ENCODE measurements at places on chromosomes 12 and 14.

DNA sequence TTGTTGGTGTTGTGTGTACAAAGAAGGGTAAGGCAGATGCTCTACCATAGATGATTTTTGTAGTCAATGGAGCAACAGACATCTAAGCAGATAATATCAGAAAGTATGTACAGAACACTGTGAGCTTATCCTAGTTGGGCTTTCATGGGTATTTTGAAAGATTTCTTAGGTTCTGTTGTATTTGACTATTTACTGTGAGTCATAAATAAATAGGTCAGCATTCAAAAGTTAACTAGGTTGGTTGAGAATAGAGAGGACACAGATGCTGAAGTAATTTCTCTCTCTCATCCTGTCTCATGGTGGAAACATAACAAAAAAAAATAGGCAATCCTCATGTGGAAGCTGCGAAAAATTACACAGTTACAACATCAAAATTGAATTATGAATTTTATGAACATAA is 413.5 kb downstream of the CCDC91 start:
- DNase-seq = no peak

DNA sequence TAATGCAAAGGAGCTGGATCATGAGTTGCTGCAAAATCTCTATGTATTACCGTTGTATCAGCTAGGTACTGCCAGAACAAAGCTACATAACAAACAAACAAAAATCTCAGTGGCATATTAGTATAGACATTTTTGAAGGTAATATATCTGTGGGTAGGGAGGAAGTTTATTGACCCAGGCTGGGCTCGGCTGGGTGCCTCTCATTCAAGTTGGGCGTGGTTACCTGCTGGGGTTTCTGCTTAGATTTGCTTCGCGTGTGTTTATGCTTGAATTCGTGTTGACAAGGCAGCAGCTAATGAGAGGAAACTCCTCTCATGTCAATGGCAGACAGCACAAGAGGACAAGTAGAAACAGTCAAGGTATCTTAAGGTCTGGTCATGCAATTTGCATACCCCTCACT is 520.7 kb downstream of the SOX5 start:
- no peak for DNase-seq

- no peak for DNase-seq
Measured at GRCh38 chr12:132061197-132061596, 82.9 kb downstream of the DDX51 start.

DNA sequence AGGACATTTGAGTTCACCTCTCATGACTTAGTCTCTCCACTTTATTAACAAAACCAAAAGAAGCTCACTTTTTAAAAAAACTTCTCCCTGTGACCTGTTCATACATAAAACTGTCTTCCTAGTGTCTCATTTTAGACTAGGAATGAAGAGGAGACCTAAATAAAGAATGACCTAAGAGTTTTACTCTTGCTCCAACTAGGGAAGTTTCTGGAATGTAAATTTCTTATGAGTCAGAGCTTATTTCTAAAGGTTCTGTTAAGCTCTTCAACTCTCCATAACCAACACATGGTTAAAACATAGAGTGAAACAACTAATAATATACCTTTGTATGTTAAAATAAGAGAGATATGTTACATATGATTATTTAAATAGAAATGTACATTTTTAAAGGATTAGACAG is 369.8 kb downstream of the EMP1 start:
- no peak for DNase-seq

DNA sequence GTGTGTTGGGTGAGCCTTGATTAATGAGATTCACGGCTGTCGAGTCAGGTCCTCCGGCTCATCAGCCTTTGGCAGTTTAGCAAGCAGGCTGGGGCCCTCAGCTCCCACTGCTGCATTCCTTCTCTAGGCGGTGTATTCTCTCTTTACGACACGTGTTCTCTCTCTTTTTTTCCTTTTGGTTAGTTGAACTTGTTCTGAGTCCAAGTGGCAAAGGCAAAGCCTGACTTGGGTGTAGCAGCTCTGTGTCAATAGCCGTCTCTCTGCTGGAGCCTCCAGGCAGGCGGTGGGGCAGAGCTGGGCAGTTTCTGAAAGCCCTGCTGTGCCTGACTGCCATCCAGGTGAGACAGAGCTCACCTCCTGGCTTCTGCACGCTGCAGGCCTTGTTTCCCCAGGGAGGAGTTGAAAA is 46.6 kb downstream of the SUSD6 start:
- no peak for DNase-seq

DNA sequence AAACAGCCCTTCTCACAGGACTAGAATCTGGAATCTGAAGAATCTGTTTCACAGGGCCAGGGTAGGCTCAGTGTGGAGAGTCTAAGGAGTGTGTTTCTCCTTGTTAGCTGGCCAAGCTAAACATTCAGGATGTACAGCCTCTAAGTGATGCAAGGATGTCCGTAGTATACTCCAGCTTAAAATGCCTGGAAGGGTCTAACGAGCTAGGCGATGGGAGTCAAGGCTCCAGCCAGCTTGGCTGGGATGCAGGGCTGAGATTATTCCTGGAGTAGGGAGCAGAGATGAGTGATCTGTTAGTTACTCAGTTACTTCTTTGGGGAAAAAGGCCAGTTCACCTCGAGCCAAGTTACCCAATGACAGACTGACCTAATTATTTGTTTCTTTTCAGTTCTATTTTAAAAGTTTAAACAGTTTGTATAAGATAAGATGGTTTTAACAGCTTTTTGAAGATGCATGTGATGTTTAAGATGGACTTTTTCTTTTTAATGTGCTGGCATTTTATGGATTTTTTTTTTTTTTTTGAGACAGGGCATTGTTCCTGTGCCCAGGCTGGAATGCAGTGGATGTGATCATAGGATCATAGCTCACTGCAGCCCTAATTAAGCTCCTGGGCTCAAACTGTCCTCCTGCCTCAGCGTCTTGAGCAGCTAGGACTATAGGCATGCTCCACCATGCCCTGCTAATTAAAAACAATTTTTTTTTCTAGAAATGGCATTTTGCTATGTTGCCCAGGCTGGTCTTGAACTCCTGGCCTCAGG is 41.1 kb downstream of the SYNE2 start:
- DNase-seq = no peak

GRCh38 chr14:68792678-68792978 is 239 bp downstream of the ZFP36L1 start:
- no peak for DNase-seq

DNA sequence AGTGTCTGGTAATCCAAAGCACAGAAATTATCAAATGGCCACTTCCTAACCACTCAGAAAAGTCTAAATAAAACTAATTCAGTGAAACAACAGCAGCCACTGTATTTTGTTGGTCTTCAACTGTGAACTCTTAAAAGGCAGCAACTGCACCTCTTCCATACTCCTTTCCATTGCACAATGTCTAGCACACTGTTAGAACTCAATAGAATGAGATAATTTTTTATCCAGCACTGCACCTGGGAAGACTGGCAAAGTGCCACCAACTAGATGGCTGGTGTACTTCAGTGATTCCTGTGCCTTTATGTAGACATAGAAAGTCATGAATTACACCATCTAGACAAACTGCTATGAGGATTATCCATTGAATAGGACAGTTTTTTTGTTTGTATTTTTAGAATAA is 26.2 kb downstream of the LGR5 start:
- DNase-seq = no peak

DNA sequence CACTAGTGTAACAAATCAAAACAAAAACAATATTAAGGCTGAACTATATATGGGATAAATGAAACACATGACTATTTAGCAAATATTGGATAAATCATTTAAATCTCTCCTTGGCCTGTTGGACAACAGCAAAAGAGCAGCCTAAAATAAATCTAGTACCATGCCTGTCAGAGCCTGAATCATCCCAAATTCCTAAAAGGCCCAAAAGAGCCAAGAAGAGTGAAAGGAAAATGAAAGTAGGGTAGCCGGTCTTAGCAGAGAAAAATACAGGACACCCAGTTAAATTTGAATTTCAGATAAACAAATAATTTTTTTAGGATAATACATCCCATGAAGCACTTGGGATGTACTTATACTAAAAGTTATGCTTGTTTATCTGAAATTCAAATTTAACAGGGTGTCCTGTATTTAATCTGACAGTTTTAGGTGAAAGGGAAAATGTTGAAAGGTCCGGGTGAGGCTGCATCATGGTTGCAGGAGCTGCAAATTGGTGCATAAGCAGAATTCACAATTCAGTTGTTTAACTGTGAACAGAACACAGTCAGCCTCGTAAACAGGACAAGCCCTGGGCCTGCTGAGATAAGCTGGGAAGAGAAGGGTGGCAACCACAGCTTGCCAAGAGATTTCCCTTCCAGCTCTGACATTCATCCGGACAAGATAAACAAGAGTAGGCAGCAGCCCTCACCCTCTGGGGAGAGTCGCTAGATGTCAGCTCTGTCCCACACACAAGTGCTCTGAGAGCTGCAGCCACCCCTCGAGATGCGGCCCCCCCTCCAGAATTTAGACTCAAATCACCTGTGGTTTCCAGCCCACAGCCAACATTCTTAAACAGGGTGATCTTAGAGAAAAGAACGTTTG is 30.3 kb downstream of the DMAC2L start:
- DNase-seq = no peak

- no peak for DNase-seq
Measured at GRCh38 chr12:26937443-26937862, 328 bp downstream of the INTS13 start.

DNA sequence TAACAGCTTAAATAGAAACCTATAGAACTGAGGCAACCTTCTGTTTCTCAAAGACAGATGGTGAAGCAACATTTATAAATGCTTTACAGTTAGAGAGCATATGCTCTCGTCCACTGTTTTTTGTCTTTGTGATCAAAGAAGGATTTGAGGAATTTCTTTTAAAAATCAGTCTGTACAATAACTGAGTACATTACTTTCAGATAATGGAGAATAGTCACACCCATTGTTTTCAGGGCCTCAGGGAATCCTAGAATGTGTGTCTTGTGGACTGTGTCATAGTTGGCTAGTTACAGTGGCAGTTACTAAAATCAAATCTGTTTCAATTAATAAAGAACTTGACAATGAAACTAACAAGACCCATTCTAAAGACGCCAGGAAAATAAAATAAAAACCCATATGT is 107.9 kb downstream of the PRKCH start:
- DNase-seq = no peak

- no peak for DNase-seq
Measured at GRCh38 chr12:101743724-101744472, 4.6 kb upstream of the SYCP3 start.

- no peak for DNase-seq
Measured at GRCh38 chr12:4552191-4552590, 9.8 kb upstream of the DYRK4 start.

- DNase-seq = no peak
Measured at GRCh38 chr12:56955631-56956256, 1.7 kb downstream of the RDH16 start.

DNA sequence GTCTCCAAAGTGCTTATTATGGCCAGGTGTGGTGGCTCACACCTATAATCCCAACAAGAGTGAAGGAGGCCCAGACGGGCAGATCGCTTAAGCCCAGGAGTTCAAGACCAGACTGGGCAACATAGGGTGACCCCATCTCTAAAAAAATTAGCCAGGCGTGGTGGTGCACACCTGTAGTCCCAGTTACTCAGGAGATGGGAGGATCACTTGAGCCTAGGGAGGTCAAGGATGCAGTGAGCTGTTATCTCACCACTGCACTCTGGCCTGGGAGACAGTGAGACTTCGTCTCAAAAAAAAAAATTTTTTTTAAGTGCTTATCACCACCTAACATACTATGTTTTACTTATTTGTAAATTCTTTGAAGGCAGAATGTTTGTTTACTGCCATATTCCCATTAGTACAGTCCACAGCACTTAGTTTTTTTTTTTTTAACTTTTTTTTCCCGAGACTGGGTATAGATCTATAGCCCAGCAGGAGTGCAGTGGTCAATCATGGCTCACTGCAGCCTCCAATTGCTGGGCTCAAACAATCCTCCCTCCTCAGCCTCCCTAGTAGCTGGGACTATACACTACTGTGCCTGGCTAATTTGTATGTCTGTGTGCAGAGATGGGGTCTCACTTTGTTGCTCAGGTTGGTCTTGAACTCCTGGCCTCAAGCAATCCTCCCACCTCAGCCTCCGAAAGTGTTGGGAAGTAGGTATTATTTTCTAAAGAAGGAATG is 4.7 kb upstream of the KANSL2 start:
- no peak for DNase-seq

- DNase-seq = no peak
Measured at GRCh38 chr12:58443273-58443980, 476.9 kb downstream of the LRIG3 start.

DNA sequence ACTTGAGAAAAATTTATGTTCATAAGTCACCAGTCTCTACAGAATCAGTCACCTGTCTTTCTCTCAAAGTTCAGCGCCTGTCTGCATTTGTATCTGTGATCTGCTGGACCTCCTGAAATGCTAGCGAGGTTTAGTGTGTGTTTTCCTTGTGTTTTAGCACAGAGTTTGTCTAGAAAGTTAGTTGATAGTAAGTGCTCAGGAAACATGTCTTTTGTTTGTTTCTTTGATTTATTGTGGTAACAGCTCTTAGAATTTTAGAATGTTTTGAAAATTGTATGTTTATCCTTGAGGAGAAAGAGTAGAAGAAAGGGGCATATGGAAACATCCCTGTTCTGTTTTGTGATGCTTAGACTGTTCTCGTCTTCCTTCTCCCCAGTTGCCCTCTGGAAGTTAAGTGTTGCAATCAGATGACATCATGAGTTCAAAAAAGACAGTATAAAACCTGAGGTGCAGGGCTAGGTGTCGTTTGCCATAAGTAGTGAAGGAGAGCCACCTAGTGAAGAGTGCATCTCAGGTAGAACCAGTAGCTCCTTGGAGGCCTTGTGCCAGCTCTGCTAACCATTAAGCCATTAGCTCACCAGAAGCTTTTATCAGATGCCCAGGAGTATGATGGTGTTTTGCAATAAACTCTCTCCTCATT is 44.8 kb downstream of the FBXW8 start:
- no peak for DNase-seq
